ENCODE measurements at places on chromosomes 7 and 10. TPM values are rescaled to one million over a fixed set of nuclear protein-coding genes. Genes with fewer than 3 reads are reported as not detected.

Gene YAE1
- total RNA-seq: 11.8 TPM

Gene ELFN1
- total RNA-seq: 6.0 TPM

Gene CYP3A4
- total RNA-seq: 0.60 TPM

Gene PIK3CG
- 6.0 TPM for total RNA-seq

Gene GRB10
- 79.3 TPM for total RNA-seq

Gene SPDYE8
- total RNA-seq: not detected

Gene SPDYE2
- not detected for total RNA-seq

Gene PIP
- total RNA-seq: not detected

Gene FAM25A
- total RNA-seq: not detected

DNA sequence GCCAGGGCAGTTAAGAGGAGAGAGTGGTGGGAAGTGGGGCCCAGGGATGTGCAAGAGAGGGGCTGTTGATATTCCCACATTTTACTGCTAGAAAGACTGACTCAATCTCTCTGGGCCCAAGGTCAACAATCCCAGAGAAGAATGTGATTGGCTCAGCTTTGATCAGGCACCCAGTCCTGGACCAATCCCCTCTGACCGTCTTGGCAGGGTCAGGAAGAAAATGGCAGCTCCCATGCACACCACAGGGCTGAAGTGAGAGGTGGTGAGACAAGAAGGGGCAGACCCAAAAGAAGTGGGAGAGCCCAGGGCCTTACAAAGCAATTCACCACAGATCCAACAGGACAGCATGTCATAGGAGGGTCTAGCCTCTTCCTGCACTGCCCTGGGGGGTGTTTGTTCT, 3.3 kb upstream of the C10orf105 start:
- no peak for DNase-seq

DNA sequence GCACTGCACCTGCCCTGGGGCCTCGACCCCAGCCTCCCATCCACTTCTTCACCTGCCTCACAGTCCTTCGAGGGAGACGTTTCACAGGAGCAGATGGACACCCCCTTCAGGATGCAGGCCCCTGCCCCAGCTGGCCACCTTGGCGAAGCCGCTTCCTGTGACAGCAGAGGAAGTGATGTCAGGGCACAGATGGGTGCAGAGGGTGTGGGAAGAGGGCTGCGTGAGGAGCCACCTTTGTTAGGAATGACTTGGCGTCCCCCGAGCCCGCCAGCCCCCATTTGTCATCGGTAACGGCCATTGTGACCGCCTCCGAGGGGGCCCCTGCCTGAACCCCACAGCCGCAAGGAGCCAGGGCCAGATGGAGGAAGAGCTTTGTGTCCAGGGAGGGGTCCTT, 47.4 kb upstream of the SLC29A3 start:
- no peak for DNase-seq

DNA sequence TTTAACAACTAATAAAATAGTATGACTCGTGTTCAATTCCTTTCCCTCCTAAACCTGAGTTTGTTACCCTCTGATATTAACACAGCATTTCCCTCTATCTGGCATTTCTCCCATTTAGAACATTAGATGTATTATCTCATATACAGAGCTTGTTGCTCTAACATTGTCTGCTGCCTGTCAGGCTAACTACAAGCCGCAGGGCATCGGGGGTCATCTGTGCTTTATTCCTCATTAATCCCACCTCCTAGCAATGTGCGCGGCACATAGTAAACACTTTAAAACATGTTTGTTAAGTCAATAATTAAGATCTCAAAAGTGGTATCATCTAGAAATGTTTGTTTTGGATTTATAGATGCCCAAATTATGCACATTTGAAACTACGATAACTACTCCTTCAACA, 52.9 kb upstream of the NEBL start:
- DNase-seq: no peak

DNA sequence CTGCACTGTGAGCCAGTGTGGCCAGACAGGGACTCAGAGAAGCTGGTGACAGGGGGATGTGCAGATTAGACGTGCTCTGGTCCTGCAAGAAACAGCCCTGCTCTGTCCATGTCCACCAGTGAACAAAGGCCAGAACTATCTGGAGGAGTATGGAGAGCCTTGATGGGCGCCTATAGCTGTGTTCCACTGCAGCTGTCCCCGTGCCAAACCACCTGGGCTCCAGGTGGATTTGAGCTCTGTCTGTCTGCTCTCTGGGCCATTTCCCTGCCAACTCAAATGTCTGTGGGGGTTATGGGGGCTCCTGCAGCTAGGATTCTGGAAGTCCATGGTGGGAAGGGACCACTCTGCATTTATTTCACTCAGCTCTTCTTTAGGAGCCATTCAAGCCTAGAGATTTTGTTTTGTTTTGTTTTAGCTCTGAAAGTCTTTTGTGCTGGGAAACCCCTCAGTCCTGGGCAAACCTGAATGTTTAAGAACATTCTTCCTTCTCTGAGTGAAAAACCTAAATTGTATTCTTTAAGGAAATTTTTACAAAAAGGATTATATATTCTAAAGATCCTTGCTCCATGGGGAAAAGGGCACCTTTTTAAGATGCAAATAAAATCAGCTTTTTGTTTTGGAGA, 1039.5 kb upstream of the SORCS1 start:
- DNase-seq: no peak

DNA sequence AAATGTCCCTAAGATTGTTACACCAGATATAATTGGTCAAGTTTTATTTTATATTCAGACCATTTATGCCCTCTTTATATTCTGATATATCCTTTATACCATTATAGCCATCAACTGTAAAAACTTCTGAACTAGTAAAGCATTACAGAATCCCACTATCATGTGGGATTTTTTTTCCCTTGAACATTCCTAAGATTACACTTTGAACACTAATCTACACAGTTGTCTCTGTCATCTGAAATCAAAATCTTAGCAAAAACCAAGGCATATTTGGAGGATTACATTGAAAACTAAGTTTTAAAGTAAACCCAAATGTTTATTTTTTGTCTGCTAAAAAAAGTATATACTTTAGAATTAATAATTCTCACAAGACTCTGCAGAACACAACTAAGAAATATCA, 116.2 kb upstream of the GPR22 start:
- no peak for DNase-seq

GRCh38 chr7:423312-424260, 96.1 kb downstream of the PDGFA start:
- DNase-seq: no peak

DNA sequence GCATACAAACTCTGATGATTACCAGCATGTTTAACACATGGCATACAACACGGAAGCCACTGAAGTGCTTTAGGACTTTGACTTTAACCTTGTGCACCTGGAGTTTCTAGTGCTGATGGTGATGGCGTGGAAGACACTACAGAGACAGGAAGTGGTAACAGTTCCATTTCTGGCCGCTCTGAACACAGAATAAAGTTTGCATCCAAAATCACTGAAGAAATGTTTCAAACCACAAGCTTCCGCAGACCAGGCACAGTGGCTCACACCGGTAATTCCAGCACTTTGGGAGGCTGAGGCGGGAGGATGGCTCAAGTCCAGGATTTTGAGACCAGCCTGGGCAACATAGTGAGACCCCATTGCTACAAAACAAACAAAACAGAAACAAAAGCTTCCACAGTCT, 40.3 kb upstream of the TNPO3 start:
- DNase-seq: no peak

DNA sequence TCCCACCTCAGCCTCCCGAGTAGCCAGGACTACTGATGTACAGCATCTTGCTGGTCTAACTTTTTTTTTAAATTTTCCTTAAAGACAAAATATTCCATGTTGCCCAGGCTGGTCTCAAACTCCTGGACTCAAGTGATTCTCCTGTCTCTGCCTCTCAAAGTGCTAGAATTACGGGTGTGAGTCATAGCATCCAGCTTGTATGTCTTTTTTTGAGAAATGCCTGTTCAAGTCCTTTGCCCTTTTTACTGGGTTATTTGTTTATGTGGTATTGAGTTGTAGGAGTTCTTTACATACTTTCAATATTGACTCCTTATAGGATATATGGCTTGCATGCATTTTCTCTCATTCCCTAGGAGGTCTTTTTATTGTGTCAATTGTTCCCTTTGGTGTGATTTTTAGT, 486.4 kb downstream of the MAGI2 start:
- no peak for DNase-seq

DNA sequence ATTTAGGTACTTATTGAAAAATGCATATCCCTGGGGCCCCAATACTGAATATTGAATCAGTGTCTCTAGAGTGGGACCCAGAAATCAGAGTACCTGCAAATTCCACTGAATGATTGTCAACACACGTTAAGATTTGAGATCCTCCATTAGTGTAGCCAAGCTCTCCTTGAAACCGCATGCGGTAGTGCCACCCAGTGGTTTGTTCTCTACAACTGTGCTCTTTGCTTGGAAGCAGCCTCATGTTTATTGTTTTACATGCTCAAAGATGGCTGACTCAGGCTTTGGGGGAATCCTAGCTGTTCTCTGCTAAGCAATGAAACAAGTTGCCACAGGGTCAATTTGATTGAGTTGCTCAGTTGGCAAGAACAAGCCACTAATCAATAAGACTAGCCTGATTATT, 340.2 kb upstream of the CELF2 start:
- DNase-seq: no peak

GRCh38 chr10:30073767-30074060, 14.3 kb upstream of the JCAD start:
- no peak for DNase-seq

DNA sequence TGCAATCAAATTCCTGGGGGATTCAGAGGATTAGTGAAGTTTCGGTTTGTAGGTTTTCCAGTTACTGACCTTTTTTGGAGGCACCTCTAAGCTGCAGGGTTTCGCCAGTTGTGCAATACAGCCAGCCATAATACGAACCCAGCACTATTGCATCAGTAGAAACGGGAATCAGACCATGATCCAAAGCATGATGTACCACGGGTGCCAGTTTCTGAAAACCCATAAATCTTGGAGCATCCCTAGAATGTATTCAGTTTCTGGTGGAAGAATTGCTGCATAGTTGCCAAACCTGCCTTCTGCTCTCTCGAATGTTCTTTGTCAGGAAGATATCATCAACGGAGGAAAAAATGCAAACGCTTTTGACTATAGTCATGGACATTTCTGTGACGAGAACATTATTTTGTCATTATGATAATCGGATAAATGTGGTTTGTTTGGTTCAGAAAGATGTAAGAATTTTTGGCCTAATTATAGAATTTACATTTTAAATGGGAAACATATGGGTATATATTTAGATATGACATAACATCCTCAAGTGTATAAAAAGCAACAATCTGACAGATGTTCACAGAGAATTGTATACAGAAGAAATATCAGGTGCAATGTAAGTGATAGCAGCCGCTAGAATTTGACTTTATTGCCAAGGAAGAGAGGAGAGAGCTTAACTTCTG, 186.2 kb upstream of the PRKCQ start:
- no peak for DNase-seq

GRCh38 chr10:76336213-76336963, 905.0 kb downstream of the LRMDA start:
- no peak for DNase-seq

GRCh38 chr7:73446682-73447081, 13.1 kb downstream of the FZD9 start:
- no peak for DNase-seq

GRCh38 chr7:130758429-130759056, 24.5 kb upstream of the KLF14 start:
- no peak for DNase-seq

DNA sequence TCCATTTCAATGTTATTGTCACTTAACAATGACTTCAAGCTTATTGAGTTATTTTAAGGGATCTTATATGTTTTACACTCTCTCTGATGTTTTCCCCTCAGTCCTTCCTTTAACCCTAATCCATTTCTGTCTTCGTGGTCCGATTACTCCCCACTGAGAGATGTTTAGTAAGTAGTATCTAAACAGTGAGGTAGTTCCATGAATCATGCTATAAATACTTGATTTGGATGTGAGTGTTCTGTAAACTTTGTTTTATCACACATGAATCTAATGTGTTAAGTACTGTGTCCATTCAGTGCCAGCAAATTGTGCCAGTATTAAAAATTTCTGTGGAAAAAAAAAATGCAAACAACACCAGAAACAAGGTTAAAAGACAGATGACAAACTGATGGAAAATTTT, 18.6 kb downstream of the RPP30 start:
- DNase-seq: no peak

DNA sequence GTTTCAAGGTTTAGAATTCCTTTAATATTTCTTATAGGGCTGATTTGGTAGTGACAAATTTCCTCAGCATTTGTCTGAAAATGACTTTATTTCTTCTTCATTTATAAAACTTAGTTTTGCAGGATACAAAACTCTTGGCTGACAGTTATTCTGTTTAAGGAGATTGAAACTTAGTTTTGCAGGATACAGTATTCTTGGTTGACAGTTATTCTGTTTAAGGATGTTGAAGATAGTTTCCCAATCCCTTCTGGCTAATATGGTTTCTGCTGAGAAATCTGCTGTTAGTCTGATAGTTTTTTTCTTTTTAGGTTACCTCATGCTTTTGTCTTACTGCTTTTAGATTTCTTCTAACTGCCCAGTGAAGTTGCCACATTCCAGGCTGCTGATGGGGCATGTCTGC, 186.8 kb downstream of the ITGB1 start:
- DNase-seq: no peak

- DNase-seq: no peak
These were observed 495.4 kb upstream of the POM121L12 start for GRCh38 chr7:52540041-52540440.

DNA sequence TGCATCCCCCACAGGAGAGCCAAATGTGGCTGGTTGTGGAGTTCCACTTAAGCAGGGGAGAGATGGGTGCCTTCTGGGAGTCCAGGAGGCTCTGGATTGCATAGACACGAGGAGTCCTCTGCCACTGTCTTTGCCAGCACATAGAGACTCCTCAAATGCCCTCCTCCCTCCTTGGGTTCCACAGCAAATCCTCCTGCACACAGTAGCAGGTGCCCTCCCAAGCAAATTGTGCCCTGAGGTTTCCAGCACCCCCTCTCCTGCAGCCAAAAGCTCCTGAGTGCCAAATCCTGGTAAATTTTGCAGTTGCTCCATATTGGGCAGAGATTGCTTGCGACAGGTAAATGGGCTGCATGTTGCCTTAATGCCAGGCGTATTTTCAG, 5.8 kb downstream of the EVX1 start:
- no peak for DNase-seq

DNA sequence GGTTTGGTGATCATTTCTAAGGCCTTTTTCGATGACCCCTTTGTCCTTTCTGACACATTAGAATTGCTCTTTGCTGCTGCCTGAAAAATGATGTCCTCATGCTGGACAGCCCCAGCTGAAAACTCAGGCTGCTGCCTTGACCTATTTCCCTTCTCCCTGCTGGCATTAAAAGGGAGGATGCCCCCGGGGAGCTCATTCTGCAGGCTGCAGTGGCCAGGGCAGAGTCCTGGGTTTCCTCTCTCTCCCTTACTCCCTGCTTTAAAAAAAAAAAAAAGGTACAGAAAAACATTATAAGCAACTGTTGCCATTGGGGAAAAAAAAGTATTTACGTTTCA, 35.4 kb downstream of the LRRC4 start:
- no peak for DNase-seq

DNA sequence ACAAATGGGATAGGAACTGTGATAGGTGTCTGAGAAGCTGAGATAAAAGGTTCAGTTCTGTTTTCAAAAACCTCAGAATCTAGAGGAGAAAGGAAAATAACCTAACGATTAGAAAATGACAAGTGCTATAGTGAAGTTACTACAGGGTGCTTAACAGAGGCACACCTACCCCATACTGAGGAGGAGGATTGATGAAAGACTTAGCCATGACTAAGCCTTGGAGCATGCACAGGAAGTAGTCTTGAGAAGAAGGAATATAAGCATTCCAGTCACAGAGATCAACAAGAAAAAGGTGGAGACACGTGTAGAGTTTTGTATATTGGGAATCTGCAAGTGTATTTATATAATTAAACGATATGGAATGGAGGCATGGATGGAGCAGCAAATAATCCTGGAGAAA, 1225.5 kb upstream of the CELF2 start:
- no peak for DNase-seq

- DNase-seq: no peak
These were observed 18.6 kb upstream of the GTPBP4 start for GRCh38 chr10:969473-970150.
